ENCODE measurements at places on chromosomes 4 and X.
A peak's percentile ranks its signal among the peaks of the same experiment; 100 is the strongest.

GRCh38 chr4:109631532-109632108 lies 71.6 kb downstream of the MCUB start:
- no peak for DNase-seq

GRCh38 chrX:134020910-134021309 lies 35.5 kb upstream of the GPC3 start:
- DNase-seq: no peak

DNA sequence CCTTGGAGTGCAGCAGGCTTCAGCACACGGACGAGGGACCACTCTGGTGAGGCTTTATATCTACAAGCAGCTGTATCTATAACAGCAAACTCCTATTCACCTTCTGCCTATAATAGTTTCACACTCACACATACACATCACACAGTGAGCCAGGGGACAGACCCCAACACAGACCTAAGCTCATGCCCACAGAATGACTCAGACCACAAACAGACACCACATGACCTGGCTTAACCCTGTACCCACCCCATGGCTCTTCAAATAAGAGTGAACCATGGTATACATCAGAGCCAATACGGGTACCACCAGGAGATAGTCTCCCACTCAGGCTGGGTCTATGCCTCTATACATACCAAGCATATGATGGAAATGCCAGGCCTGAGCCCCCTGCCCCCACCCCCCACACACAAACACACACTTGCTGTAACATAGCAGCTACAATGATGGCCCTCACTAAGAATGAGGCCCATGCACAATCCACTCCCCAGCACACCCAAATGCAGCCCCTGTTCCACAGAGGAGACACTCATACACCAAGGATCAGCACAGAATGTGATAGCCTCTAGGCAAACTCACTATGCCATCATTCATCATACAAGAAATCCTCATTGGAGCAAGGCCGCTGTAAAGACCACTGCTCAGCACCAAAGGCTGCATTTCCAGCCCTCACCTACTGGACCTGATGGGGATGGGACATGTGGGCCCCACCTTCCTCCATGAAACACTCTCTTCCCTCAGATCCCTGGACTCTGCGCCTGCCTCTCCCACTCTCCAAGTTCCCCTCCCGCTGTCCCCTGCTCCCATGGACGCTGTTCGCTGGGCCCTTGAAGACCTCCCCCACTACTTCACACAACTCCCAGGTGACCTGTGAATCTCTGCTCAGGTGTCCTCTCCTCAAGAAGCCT lies 62.1 kb upstream of the XIAP start:
- DNase-seq: no peak

DNA sequence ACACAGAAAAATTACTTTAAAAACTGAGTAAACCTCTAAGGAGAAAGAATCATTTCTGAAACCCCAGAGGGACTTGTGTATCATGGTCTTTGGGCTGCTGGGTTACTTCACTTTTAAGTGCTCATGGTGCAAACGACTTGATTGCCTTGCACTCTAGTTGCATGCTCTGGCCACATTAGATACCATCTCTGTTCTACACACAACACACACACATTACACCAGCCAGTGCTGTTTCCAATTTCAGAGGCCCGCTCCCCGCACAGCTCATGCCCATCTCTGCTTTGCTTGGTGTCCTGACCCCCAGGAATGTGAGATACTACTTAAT lies 2.1 kb downstream of the PPP3CA start:
- DNase-seq: no peak

GRCh38 chr4:170794525-170794924 lies 704.8 kb upstream of the AADAT start:
- DNase-seq: no peak

DNA sequence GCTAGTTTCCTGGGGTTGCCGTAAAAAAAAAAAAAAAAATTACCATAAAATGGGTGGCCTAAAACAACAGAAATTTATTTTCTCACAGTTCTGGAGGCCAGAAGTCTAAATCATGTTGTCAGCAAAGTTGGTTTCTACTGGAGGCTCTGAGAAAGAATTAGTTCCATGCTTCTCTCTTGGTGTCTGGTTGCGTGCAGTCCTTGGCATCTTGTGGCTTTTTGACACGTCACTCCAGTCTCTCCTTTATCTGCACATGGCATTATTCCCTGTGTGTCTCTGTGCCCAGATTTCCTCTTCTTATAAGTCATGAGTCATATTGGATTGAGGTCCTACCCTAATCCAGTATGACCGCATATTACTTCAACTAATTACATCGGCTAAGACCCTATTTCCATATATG lies 38.7 kb downstream of the SPATA4 start:
- peak; percentile 40 for DNase-seq

- no peak for DNase-seq
Measured at GRCh38 chrX:132482632-132483031, 6.2 kb downstream of the MBNL3 start.

- no peak for DNase-seq
Measured at GRCh38 chrX:153587342-153587741, 11.6 kb downstream of the CCNQ start.

- DNase-seq: peak; percentile 75
Measured at GRCh38 chr4:31613946-31614623, 893.9 kb downstream of the PCDH7 start.

Measured in A172 (cell line).